Occipital lobe (tissue), 3 donors: ENCODE measurements at places on chromosomes 1 and 21. TPM values are rescaled to one million over a fixed set of nuclear protein-coding genes. Genes with fewer than 3 reads are reported as not detected.

GRCh38 chr1:63068626-63069025, 253.7 kb upstream of the FOXD3 start:
- no peak for DNase-seq

GRCh38 chr1:54506594-54506993, 41.4 kb upstream of the ACOT11 start:
- DNase-seq = no peak

GRCh38 chr1:156291226-156292061, 4.0 kb downstream of the GLMP start:
- DNase-seq = peak; percentile 78

DNA sequence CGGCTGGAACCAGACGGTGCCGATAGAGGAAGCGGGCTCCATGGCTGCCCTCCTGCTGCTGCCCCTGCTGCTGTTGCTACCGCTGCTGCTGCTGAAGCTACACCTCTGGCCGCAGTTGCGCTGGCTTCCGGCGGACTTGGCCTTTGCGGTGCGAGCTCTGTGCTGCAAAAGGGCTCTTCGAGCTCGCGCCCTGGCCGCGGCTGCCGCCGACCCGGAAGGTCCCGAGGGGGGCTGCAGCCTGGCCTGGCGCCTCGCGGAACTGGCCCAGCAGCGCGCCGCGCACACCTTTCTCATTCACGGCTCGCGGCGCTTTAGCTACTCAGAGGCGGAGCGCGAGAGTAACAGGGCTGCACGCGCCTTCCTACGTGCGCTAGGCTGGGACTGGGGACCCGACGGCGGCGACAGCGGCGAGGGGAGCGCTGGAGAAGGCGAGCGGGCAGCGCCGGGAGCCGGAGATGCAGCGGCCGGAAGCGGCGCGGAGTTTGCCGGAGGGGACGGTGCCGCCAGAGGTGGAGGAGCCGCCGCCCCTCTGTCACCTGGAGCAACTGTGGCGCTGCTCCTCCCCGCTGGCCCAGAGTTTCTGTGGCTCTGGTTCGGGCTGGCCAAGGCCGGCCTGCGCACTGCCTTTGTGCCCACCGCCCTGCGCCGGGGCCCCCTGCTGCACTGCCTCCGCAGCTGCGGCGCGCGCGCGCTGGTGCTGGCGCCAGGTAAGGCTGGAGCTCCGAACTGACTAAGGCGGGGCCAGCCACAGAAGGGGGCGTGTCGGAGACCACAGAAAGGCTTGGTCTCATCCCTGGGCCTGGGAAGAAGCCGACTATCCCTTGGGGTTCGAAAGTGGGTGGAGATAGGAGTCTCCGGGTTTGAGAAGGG, 486 bp downstream of the SLC27A3 start:
- DNase-seq = peak; percentile 32

DNA sequence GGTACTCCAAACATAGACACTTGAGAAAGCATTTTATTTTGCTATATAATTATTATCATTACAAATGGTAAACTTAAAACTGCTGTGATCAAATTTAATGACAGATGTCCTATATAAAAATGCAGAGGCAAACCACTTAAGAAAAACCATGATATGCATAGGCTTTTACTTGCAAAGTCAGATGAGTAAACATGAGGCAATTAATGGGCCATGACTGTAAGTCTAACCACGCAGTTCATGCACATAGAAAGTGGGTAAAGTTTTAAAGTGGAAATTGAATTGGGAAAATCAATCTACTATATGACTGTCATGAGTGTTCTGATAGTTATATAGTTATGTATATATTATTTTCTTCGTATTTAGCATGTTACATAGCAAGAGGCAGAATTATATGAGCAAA, 219.2 kb downstream of the PTPRC start:
- no peak for DNase-seq

GRCh38 chr1:201359873-201360210, 17.6 kb downstream of the TNNT2 start:
- DNase-seq = no peak

DNA sequence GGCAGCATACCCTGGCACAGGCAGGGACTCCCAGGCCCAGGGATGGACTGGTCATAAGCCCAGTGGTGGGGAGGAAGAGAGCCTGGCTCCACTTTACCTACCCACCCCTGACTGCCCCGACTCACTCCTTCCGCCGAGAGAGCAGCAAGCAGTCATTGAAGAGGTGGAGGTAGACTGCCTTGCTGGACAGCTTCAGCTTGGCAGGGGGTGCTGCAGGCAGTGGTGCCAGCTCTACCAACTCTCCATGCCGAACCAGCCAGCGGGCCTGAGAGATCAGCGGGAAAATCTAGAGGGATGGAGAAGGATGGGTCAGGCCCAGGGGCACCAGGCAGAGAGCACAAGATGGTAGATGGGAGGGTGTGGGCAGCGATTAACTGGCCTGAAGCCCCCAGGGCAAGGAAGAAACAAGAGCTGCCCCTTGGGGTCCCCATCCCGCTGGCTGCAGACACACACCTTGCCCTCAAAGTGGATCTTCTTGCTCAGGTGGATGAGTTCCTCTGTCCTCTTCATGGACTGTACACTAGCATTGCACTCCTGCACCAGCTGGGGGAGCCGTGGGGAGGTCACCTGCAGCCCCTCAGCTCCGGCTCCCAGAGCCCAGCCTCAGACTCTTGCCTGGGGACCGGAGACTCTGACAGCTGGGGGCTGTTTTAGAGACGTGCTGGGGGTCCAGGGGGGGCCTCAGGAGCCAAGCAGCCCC, 7.7 kb downstream of the ARHGEF19 start:
- no peak for DNase-seq

PRPF38B gene
- 21.8 TPM for total RNA-seq

- DNase-seq = no peak
Measured at GRCh38 chr1:26923711-26924110, 2.2 kb downstream of the NUDC start.

DNA sequence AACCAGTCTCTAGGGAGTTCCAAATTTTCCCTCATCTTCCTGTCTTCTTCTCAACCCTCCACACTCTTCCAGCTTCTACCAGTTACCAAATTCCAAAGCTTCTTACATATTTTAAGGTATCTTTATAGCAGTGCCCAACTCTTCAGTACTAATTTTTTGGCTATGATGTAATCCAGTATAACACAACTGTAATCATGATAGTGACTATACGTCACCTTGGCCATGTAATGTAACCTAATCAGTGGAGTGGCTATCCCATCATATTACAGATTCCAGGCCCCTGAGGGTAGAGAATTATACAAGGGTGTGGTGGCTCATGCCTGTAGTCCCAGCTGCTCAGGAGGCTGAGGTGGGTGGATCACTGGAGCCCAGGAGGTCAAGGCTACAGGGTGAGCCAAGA, 143.2 kb downstream of the CLEC20A start:
- no peak for DNase-seq

- no peak for DNase-seq
Measured at GRCh38 chr1:116671912-116672311, 4.4 kb upstream of the IGSF3 start.

CD5L gene
- 1.2 TPM for total RNA-seq

IRF6 gene
- 0.31 TPM for total RNA-seq

ELF3 gene
- total RNA-seq = 0.31 TPM

DNA sequence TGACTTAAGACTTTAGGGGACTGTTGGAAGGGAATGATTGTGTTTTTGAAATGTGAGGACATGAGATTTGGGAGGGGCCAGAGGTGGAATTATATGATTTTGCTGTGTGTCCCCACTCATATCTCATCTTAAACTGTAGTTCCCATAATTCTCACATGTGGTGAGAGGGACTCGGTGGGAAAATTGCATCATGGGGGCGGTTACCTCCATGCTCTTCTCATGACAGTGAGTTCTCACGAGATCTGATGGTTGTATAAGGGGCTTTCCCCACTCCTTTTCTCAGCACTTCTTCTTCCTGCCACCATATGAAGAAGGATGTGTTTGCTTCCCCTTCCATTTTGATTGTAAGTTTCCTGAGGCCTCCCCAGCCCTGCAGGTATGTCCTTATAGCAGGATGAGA, 35.0 kb upstream of the SCAF4 start:
- no peak for DNase-seq

DNA sequence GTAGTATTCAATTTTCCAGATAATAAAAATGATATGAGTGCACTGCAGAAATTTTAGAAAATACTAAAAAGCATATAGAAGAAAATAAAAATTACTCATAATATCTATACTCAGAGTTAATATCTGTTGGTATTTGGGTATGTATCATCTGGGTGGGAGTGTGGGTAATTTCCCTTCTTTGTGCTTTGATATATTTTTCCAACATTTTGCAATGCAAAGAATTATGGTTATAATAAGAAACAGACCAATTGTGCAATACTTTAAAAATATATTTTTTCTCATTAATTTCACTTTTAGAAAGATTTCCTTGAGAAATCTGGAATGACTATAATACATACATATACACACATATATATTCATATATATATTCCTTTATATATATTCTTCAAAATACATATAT, 665.7 kb downstream of the ADGRL2 start:
- DNase-seq = no peak

DNA sequence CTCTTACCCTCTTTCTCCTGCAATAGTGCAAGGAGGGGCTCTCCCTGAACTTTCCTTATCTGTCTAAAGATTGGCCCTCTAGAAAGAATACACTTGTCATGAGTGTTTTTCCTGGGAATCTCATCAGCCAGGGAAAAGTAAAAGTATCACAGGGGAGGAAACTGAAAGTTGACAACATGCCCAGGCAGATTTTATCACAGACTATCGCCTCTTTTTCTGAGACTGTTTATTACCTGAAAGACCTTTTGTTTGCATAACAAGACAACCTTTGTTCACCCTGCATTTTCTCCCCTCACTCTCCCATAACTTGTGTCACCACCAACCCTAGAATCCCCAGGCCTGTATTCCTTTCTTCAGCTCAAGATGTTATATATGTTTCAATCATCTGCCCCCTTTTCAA, 794.7 kb upstream of the ADAMTS5 start:
- no peak for DNase-seq

DNA sequence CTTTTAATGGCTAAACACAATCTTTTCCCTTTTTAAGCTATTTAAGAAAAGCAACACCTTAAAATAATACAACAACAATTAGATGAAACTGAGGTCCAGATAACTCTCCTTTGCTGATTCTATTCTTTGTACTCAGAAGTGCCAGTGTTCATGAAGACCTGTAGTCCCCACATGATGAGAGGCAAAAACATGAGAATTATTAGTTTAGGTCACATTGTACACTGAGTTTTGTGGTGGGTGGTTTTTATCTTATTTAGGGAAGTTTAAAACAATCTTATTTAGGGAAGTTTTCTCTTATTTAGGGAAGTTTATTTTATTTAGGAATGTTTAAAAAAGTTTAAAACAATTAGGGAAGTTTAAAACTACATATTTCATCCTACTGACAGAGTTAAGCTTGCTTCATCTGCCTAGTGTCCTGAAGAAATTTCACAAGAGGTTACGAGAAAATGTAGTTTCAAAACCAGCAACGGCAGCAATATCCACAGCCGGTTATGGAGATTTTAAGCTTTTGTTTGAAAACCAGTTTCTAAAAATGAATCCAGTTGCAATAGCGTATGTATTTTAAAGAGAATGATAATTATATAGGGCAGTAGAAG, 7.8 kb upstream of the OR14I1 start:
- DNase-seq = no peak

GRCh38 chr21:17449701-17450100, 63.1 kb upstream of the CXADR start:
- DNase-seq = no peak

DNA sequence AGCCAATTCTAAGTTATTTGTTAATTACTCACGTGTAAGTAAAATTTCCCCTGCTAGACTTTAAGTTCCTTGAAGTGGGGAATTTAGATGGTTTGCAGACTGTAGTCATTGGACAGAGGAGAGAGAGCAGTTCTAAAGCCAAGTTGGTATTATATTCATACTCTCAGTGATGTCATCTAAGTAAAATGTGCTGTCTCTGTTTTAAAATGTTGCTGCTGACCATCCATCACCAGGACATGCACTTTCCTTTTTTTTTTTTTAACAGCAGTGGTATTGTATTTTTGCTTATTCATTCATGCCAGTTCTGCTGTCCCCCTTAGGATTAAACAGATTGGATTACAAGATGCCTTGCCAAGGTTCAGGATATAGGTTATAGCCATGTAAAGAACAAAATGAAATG, 2.3 kb downstream of the TTLL7 start:
- no peak for DNase-seq
